ENCODE measurements at places on chromosomes 7 and 10.

GRCh38 chr10:20466731-20467130, 430.4 kb downstream of the NEBL start:
- no peak for DNase-seq

DNA sequence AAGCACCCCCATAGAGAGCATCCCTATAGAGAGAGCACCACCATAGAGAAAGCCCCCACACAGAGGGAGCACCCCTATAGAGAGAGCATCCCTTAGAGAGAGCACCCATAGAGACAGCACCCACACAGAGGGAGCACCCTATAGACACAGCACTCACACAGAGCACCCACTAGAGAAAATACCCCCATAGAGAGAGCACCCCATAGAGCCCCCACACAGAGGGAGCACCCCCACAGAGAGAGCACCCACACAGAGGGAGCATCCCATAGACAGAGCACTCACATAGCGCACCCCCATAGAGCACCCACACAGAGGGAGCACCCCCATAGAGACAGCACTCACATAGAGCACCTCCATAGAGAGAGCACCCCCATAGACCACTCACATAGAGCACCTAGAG, 48.6 kb downstream of the INSIG1 start:
- DNase-seq: no peak

DNA sequence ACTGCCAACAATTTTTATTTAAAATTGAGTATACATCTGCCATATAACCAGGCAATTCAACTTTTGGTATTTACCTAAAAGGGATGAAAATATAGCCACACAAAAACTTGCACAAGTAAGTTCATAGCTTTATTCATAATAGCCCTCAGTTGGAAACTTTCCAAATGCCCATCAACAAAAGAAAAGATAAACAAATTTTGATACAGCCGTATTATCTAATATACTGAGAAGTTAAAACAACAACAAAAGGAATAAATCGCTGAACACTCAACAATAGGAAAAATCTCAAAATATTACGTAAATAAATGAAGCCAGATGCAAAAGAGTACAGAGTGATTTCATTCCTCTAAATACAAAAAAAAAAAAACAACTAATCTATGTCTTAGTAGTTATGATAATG, 399.2 kb upstream of the SEMA3D start:
- no peak for DNase-seq

DNA sequence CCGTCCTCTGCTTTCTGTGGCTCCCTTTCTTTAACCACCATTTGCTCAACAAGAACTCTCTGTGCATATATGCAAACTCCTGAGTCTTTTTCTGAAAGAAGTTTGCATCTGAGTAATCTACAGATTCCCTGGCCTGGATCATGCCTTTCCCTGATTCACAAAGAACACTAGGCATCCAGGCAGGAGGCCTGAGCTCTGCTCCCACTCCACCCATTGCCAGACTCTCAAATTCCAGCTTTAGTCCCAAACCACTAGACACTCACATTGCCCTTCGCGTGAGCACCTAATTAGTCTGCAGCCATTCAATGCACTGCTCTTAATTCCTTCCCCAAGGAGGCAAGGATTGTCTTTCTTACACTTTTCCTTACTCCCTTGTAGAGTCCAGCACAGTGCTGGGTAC, 60.9 kb downstream of the ABCC2 start:
- no peak for DNase-seq

DNA sequence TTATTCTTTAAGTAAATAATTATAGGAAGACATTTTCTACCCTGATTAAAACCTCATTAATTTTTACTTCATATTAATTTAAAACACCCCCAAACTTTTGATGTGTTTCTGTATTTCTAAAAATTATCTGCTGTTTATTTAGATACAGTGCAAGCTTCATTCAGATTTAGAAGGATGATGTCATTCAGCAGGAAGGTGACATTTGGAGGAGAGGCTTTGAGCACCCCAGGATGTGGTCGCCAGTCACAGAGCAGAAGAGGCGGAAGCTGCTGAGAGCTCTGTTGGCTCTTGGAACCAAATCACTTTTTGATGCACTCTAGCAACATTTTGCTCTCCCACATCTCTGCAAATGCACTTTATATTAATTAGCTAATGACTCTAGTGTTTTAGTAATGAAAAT, 233.9 kb upstream of the CACNA2D1 start:
- peak; percentile 23 for DNase-seq

DNA sequence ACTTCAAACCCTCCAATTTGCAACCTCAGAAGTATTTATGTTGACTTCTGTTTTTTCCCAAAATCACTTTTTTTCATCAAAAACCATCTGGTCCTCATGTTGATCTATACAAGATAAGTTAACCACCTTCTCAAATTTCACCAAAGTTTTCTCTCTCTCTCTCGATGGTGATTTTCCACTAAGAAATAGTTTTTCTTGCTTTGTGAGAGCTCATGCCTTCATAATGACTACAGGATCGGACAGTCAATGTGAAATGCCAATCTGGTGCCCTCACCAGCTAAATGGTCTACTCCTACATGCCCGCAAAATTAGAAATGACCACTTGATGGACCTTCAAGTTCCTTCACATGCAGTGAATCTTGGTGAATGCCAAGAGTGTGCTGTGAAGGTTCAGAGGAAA, 40.4 kb downstream of the CNNM1 start:
- DNase-seq: no peak

- DNase-seq: peak; percentile 69
These were observed 120.0 kb upstream of the PLPP4 start for GRCh38 chr10:120336911-120337540.

DNA sequence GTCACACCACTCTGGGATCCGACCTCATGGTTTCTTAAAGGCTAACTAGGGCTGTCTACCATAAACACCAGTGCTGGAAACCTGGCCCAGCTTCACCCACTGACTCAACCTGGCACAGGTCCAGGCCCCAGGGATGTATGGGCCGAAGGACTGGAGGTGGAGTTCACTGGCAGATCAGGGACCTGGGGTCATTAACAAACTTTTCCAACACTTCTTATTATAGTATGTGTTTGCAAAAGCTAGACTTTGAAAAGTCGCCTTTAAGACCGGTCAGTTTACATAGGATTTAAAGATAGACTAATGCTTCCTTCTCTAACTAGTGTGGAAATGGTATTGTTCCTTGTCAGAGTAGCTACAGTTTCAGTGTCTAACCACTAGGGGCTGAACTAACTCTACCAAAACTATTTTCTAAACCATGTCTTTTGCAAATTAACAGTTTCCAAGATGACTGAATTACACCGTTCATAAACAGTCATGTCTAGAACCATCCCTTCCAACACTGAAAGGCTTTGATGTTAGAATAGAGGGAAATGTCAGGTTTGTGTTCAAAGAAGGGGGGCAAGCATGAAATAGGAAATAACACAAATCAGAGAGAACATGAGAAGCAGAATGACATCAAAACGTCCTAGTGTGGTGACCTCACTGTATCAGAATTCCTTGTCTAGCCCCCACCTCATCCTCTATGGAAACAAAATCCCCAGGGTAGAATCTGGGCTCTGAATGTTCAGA, 29.7 kb downstream of the STN1 start:
- peak; percentile 27 for DNase-seq

All from stimulated activated CD4-positive, alpha-beta T cell treated with anti-CD3 and anti-CD28 coated beads, Interleukin-2, amount 100 ng/mL, for 24 hours (primary cell).